ENCODE measurements at places on chromosomes 7 and 10. TPM values are rescaled to one million over a fixed set of nuclear protein-coding genes. Genes with fewer than 3 reads are reported as not detected.

- DNase-seq: no peak
Measured at GRCh38 chr7:151109094-151110048, 23.1 kb downstream of the AGAP3 start.

DNA sequence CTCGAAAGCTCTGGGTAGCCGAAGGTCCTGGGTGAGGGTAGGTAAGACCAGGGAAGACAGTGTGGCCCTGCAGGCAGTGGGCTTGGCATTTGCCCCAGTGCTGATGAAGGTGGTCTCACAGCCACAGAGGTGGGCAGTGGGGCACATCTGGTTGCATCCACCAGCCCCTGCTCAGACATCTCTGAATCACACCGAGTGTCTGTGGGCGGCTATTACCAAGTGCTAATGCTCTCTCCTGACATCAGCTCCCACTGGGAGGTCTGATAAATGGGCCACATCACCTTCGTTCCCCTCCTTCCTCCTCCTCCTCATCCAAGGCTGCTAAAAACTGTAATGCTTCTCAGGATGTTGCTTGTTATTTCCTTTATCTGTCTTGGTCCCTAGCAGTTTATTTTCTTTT, 330.9 kb upstream of the COBL start:
- no peak for DNase-seq

GRCh38 chr7:156389116-156389692, 251.4 kb upstream of the RNF32 start:
- DNase-seq: no peak

DNA sequence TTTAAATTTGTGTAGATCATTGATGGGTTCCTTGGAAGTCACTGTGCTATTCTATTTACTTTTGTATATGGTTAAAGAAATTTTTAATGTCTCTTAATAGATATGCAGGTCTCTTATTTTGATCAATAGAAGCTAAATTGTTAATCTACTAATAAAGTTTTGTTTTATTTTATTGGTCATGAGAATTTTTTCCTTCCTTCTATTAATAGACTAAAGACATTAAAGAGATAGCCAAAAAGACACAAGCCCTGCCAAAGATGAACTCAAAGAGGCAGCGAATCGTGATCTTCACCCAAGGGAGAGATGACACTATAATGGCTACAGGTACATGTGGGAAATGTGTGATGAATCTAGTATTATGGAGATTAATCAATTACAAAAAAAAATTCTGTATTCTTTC, 226.2 kb upstream of the KAT6B start:
- no peak for DNase-seq

DNA sequence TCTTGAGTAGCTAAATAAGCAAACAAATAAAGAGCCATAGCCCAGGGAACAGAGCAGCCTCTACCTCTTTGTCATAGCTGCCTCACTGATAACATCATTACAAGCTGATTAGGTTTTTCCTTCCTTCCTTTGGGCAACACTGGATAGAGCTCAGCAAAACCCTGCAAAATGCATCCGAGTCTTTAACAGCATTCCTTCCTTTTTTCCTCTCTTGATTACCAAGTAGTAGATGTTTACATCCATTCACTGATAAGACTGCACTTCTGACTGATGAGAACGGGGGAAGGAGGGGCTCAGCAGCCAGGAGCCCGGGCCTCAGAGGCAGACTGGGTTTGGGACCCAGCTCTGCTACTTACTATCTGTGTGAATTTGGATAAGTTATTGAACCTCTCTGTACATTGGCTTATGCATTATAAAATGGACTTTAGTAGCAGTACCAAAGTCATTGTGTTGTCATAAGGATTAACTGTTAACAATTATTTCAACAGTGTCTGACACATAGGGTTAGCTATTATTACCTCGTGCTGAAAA, 214.2 kb downstream of the ANK3 start:
- DNase-seq: no peak

DNA sequence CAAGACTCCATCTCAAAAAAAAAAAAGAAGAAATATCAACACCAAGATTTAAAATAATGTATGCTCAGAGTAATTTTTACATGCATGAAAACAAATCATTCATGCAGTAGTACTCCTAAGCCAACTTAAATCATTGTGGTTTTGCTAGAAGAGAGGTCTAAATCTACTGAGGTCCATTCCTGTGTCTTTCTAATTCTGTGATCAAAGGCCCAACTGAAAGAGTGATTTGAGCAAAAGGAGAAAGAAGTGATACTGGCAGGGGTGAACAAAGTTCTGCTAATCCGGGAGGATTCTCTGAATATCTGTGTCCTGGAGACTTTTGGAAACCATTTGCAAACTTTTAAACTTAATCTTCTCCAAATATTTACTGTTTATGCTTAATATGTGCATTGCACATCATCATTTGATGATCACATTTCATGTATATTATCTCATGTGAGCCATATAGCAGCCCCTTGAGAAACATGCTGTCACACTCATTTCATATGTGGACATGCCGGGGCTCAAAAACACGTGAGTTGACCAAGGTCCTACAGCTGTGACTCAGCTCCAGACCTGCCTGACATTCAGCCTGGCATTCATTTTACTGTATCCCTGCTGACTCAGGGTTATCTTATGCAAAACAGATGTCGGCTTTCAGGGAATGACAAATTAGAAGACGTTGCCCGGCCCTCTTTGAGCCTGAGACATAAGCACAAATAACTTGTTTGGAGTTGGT, 76.4 kb downstream of the FAM107B start:
- no peak for DNase-seq

GRCh38 chr10:4767033-4767814, 58.8 kb upstream of the AKR1E2 start:
- no peak for DNase-seq

HTRA1 gene
- total RNA-seq: 84.5 TPM

PLPP4 gene
- total RNA-seq: 0.42 TPM

SPDYE9 gene
- not detected for total RNA-seq

RHBDD2 gene
- 45.3 TPM for total RNA-seq

C7orf57 gene
- 0.39 TPM for total RNA-seq
